ENCODE measurements at places on chromosomes 12 and 14.

- no peak for DNase-seq
These were observed 7.6 kb downstream of the SLC38A2 start for GRCh38 chr12:46364777-46365580.

DNA sequence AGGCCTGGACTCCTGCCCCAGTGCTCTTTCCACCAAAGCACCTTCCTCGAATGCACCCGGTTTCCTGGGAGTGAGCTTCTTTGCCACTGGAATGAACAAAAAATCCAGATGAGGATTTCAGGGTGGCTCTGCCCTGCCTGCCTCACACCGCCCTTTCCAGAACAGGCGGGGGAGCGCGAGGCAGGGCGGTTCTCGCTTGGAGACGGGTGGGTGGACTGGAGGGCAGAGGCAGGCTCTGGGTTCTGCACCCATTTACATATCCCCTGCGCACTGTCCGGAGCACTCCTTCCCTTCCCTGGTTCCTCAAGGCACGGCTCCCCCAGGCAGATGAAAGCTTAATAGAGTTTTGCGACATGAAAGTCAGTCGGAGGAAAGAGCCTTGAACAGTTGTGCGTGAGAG is 69.7 kb upstream of the DLK1 start:
- no peak for DNase-seq

DNA sequence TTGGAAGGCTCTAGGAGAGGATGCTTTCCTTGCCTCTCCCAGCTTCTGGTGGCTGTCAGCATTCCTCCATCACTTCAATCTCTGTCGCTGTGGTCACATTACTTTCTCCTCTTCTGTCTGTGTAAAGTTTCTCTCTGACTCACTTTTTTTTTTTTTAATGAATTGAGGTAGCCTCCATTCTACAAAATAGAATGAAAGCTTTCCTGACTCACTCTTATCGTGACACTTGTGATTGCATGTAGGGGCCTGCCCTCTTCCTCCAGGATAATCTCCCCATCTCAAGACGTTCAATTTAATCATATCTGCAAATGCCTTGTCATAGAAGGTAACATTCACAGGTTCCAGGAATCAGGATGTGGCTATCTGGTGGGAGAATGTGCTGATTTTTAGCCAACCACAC is 153.5 kb upstream of the HMGA2 start:
- DNase-seq: no peak

GRCh38 chr14:22884738-22885523 is 1.9 kb downstream of the REM2 start:
- no peak for DNase-seq

- DNase-seq: no peak
These were observed 27.4 kb downstream of the SLC41A2 start for GRCh38 chr12:104930388-104931326.

- no peak for DNase-seq
These were observed 225.5 kb downstream of the EPS8 start for GRCh38 chr12:15563663-15564062.

DNA sequence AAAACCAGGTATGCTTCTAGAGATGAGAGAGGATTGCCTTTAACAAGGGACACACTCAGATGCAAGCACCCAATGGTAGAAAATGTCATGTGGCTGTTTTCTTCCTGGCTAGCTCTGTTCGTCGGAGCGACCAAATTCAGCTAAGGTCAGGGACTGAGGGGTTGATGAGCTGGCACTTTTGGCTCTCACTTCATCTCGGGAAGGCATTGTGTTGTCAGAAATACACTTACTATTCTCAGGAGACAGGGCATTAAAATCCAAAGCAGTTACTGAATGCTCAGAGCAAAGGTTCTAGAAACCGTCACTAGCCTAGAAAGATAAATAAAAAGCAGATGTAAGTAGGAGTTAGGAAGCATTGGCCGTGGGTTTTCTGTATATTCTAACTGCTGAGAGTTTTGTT is 275.7 kb upstream of the SSTR1 start:
- no peak for DNase-seq

DNA sequence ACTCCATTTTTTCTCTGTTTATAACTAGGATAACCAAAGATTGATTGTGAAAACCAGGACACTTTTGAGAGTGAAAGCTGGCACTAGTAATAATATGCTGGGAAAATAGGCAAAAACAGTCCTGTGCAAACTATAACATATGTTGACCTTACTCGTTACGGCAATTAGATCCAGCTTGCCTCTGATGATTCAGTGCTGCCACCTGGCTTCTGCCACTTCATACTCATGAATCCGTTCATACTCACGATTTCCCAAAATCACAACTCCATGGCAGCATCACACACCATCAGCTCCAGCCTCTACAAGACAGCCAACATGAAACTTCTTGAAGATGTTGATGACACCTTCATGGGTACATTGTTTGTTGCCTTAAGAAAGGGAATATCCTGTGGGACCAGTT is 49.1 kb upstream of the CAND1 start:
- no peak for DNase-seq

- no peak for DNase-seq
These were observed 214.0 kb downstream of the CHST11 start for GRCh38 chr12:104670439-104671408.

DNA sequence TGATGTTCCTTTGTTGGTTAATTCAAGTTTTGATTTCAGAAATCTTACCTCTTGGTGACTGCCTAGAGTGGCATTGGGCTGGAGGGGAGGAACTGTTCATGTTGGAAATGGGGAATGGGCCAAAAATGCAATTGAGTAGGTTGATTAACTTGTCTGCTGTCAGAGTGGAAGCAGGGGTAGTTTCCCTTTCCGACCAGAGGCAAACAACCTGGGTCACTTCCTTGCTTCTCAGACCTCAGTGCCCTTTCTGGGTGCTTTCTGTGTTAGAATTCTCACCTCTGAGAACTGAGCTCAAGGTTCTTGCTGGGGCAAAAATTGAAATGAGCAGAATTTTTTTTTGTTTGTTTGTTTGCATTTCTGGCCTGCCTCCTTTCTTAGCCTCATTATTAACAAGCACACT is 2.3 kb upstream of the M6PR start:
- DNase-seq: no peak

- no peak for DNase-seq
These were observed 1242.2 kb upstream of the TMEM132C start for GRCh38 chr12:127024791-127025190.

GRCh38 chr14:80316441-80316840 is 105.1 kb upstream of the DIO2 start:
- no peak for DNase-seq

- DNase-seq: no peak
These were observed 3.6 kb upstream of the GNG2 start for GRCh38 chr14:51856792-51857296.

DNA sequence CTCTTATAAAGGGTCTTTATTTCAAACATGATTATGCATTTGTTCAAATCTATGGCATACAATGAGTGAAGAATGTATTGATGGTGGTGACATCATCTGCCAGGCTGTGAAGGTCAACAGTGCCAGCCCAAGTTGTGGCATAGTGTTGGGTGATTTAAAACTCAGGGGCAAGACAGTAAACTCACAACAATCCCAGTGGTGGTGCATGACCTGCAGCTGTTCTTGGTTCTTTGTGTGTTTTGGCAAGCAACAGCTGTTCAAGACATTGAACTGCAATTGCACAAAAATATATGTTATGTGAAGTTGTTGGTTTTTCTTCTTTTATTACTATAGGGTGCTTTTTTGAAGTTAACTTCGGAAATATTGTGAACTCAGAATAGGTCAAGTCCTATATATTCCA is 851.6 kb downstream of the NRXN3 start:
- DNase-seq: no peak

DNA sequence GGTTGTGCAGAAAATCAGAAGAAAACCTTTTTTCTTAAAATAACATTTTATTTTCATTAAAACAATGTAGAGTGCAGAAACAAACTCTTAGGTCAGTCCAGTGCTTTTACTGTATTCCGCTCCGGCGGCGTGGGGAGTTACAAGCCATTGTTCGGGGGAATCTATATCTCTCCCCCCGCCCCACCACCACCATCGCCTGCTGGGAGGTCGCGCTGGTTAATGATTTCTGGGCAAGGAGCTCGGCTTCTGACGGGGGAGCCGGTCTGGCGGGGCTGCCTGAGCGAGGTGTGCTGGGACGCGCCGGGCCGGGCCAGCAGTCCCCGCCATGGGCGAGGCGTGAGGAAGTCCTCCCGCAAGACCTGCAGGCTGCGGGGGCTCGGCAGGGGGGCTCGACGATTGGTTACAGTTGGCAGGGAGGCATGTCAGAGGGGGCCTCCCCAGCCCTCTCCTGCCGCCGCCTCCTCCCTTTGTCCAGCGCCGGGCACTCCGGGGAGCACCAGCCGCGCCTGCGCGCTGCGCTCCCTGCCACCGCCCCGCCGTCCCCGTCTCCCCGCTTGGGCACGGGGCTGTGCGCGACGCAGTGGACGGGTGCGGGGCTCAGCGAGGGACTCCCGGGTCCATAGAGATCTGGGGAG is 1.0 kb upstream of the DUSP6 start:
- peak; percentile 50 for DNase-seq

GRCh38 chr12:94498698-94499097 is 39.0 kb upstream of the CEP83 start:
- no peak for DNase-seq

DNA sequence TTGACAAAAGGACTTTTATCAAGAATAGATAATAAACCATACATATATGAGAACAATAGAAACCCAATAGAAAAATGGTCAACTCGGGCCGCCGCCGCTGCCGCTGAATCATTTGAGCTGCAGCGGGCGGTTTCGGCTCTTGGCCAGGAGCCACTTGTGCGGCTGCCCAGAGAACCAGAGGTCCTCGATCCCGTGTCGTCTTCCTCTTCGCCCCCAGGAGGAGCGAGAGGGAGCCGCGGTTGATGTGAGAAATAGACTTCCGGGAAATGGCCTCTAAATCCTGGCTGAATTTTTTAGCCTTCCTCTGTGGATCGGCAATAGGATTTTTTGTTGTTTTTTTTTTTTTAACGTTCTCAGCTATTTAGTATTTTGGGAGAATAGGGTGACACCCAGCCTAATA is 44.8 kb downstream of the CPSF6 start:
- peak; percentile 70 for DNase-seq

- no peak for DNase-seq
These were observed 41.2 kb downstream of the SLC38A1 start for GRCh38 chr12:46227616-46228015.

DNA sequence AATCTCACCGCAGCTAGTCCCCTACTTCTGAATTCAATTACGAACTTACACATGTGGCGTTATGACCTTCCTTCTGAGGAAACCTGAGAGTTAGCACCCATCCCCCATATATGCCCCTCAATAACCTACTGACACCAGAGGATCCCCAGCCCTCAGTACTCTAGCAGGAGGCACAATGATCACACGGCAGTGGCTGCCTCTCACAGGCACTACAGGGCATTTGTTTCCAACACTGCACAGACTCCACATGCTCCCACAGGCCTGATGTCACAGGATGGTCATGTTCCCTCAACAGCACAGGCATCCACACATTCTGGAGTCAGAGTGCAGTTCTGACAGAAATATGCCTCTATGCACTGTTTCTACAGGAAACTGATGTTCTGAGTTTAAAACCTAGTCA is 17.4 kb downstream of the PPP1CC start:
- no peak for DNase-seq

GRCh38 chr12:109557805-109558204 is 15.5 kb downstream of the MMAB start:
- no peak for DNase-seq

DNA sequence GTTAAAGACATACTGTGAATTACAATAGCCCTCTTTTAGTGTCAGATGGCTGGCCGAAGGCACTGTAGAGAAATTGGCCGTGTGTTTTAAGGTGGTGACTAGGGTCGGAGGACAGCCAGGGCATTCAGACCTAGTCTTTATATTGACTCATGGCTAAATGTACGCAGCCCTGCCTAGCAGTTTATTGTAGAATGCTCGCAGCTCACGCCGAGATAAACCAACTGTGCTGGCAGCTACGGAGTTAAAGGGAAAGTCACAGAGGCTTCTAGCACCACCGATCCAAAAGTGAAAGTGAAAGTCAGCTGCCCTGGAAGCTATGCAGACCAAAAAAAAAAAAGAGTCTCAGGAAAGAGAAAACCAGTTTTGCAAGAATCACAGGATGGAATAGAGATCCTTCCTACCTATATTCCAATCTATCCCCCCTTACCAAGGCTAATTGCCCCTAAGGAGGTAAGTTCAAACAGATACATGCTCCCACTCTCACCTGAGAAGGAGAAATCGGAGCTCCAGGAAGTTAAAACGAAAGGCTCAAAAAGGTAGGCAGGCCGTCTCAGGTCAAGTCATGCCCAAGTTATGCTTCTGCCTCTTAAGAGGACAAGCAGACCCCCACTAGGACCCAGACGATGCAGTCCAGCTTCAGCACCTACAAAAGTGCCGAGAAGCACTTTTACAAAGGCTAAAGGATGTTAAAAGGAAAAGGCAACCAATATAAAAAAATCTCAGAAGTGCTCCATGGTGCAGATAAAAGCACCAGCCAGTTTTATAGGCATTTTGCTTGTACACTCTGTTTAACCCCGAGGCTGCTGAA is 24.8 kb downstream of the KLRK1 start:
- peak; percentile 83 for DNase-seq

DNA sequence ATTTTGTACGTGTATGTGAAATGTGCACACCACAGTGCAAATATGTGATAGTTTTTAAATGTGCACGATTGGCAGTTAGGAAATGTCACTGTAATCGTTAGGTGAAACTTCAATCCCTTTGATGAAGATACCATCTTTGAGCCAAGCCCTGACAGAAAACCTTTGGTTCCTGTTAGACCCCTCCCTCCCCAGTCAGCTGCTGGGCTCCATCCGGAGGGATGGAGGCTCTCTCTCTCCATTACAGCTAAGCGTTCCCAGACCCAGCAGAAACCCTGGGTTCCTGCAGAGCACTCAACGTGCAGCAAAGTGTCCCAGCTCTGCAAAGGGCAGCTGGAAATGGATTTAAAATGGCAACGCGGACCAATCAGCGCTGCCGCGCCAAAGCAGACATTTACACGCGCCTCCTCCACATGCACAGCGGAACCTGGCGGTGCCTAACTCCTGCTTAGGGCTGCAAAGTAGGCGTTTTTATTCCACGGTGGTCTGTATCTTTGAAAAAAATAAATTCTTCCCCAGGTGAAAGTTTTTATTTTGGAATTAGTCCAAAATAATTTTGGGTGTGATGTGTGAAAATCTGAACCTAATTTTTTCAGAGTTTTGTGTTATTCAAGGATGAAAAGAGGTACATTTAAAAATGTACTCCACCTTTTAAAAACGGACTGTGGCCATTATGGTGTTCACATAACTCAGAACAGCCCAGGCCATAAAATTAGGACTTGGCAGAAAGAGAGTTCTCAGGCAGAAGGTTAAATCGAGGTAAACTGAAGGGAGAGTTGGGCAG is 1.4 kb upstream of the HMGA2 start:
- peak; percentile 68 for DNase-seq
